ENCODE measurements at places on chromosomes 7 and 10. TPM values are rescaled to one million over a fixed set of nuclear protein-coding genes. Genes with fewer than 3 reads are reported as not detected.

HOXA4 gene
- not detected for total RNA-seq

CREB5 gene
- not detected for total RNA-seq

SLC16A12 gene
- not detected for total RNA-seq

OR2F2 gene
- total RNA-seq: not detected

LRRD1 gene
- total RNA-seq: 0.19 TPM

ICA1 gene
- total RNA-seq: 1.4 TPM

SFR1 gene
- total RNA-seq: 12.4 TPM

PPP1R3A gene
- not detected for total RNA-seq

PCLO gene
- 0.03 TPM for total RNA-seq

GNAT3 gene
- total RNA-seq: not detected

DNAH11 gene
- total RNA-seq: 0.52 TPM

NXPH1 gene
- not detected for total RNA-seq

SFTPA1 gene
- not detected for total RNA-seq

ZNF467 gene
- total RNA-seq: 0.42 TPM

EIF5AL1 gene
- total RNA-seq: 0.26 TPM

TCAF2 gene
- total RNA-seq: 73.1 TPM

PIP gene
- total RNA-seq: not detected

GRK5 gene
- total RNA-seq: 18.9 TPM

STARD3NL gene
- total RNA-seq: 20.6 TPM
